Stimulated activated CD4-positive, alpha-beta T cell treated with anti-CD3 and anti-CD28 coated beads, Interleukin-1b, Interleukin-23, amount 100 ng/mL, for 1 hour (primary cell): ENCODE measurements at places on chromosomes 2 and 18.

- DNase-seq, result no peak
Observed at GRCh38 chr2:38147333-38148121, 71.6 kb upstream of the CYP1B1 start.

GRCh38 chr18:79519751-79520477, 124.2 kb downstream of the NFATC1 start:
- DNase-seq, result no peak

- no peak for DNase-seq
Observed at GRCh38 chr2:204416236-204416635, 129.0 kb upstream of the PARD3B start.

DNA sequence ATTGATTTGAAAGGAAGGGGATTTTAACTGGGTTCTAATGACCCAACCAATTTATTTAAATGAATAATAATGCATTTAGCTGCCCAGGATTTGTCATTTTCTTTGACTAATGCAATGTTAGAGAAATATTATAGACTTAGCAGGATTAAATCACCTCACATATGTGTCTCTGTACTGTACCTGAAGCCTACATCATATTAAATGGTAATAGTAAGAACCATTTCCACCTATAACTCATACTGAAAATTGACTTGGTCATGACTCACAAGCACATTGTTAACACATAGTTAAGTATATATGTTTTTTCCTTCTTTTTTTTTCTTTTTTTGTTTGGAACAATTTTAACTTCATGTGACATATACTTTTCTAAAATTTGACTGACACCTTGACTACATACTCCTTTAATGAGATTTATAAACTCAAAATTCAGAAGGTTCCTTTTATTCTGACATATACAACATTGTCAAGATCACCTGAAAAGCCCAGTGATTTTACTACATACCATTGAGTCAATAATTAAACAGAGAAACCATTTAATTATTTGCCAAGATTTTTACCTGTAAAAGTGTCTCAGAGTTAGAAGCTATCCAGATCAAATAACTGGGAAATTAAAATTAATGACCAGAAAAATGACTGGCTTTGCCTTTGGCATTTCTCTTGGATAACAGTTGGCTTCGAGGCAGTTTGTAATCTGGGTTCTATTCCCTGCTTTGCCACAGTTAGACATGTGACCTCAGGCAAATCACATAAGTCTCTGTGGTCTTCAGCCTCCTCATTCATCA, 58.8 kb upstream of the CDC42EP3 start:
- DNase-seq, result no peak

DNA sequence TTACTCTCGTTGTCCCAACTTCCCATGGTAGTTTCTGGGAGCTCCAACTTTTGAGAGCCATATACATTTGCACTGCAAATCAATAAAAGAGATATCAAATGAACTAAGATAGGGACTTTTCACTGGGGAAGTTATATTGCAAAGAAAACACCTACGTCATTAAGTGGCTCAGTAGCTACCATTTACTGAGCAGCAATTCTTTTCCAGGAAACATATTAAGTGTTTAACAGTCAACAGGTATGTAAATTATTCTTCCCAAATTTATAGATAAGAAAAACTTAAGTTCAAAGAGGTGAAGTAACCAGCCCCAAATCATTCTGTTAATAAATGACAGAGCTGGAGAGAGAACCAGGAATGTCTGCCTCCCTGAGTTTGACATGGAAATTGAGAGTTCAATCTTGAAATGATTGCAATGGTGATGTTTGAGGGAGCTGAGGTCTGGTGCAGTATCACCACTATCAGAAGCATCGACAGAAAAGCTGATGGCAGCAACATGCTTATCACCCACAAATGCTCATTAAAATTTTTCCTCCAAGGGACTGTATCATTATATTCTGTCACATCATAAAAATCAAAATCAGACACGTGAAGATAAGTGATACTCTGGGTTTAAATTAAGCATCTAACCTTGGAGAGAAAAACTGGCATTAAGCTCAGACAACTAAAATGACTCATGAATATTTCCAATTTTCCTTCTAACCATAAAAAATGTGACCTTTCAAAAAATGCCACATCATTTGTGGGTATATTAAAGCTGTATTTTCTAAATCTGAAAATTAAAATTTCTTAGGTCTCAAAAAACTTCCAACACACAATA, 43.4 kb downstream of the GAREM1 start:
- DNase-seq, result no peak

DNA sequence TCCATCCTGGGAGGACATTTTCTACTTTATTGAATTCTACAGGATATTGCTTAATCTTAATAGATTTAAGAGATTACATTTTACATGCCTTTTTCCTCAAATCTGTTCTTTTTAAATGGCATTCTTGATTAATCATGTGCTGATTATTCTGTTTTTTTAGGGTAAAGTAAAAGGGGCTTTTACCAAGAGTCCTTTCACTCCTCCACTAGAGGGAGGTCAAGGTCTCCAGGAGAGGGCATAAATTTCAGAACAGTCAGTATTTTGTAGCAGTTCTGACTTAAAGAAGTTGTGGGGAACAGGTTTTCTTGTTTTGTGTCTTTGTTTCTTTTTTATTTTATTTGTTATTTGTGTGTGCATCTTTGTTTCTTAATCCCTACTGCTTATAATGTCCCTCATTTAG, 25.4 kb downstream of the WDR75 start:
- DNase-seq, result no peak

GRCh38 chr2:129667577-129667976, 311.9 kb upstream of the RAB6C start:
- DNase-seq, result no peak

GRCh38 chr2:163324677-163325076, 411.1 kb downstream of the FIGN start:
- no peak for DNase-seq

DNA sequence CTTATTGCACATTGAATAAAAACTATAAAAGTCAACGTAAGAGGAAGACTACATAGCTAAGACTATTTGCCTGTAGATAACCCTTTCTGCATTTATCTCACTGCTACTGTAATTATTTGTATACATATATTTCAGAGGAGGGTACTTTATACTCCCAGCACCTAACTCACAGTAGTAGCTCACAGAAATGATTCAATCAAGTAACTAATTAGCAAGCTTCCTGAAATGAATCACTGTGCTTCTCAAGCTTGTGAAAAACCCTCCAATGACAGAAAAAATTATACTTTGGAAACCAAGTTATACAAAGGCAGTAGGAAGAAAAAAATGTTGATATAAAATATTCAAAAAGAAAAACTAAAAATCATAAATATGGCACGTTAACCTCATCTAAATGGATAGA, 124.9 kb downstream of the NBAS start:
- no peak for DNase-seq

DNA sequence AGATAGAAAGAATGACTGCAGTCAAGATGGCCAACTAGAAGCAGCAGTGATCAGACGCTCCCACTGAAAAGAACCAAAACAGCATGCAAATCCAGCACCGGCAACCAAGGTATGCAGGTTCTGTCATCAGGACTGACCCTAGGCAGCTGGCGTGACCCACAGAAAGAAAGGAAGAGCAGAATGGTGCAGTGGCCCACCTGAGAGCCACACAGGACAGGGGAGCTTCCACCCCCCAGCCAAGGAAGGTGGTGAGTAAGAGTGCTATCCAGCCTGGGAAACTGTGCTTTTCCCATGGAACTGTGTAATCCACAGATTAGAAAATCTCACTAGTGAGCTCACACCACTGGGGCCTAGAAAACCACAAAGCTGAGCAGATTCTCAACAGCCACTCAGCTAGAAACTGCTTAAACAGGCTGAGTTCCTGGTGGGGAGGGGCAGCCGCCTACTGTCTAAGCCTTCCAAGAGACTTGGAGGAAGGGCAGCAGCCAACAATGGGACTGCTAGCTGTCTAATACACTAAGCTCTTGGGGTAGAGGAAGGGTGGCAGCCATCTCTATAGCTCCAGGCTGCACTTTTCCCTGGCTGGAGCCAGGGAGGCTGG, 127.9 kb downstream of the EVA1A start:
- no peak for DNase-seq

DNA sequence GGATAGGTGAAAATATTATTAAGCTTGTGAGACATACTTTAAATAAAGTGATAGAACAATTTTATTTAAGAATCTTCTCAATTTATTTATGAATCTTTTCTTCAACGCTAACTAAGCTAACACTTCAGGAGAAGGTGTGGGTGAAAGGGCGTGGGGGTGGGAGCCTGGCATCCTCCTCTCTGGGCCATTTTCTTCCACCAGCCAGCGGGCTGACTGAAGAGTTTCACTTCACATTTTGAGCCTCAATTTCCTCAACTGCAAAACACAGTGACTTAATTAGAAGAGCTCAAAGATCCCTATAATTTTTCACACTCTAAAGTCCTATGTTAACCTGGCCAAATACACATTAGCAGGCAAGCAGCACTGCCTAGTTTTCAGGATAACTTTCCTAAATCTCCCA, 94.8 kb downstream of the FTCDNL1 start:
- DNase-seq, result no peak

GRCh38 chr18:8812631-8813030, 107.3 kb downstream of the MTCL1 start:
- no peak for DNase-seq

DNA sequence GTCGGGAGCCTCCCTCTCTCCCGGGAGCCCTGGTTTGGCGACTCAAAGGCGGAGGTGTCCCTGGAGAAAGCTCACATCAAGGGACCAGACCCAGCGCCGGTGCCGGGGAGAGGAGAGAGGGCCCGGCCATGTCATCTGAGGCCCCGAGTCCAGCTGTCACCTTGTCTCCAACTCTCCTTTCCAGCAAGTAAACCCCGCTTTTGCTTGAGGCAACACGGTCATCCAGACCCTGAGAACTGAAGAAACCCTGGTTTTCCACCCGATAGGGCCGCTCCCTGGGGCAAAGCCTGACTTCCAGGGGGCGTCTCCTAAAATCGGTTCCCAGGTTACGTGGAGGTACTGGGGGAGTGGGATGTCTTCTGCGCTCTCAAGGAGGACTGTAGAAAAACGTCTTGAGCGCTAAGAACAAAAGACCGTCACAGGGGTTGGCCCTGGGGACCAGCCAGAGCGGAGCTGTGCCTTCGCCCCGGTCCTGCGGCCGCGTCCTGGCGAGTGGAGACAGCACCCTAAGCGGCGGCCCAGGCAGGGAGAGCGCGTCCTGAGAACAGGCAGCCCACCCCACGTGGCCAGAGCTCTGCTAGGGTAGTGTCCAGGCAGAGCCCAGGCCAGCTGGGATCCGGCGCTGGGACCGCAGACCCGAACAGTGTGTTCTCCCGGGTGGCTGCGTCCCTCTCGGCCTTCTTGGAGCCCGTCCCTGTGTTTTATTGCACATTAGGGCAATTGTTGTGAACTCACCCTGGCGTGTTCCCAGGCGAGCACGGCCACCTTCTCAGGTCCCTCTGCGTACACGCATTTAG, 55.7 kb downstream of the TMEM18 start:
- DNase-seq, result no peak

GRCh38 chr2:239286901-239287300, 113.9 kb downstream of the HDAC4 start:
- DNase-seq, result no peak

DNA sequence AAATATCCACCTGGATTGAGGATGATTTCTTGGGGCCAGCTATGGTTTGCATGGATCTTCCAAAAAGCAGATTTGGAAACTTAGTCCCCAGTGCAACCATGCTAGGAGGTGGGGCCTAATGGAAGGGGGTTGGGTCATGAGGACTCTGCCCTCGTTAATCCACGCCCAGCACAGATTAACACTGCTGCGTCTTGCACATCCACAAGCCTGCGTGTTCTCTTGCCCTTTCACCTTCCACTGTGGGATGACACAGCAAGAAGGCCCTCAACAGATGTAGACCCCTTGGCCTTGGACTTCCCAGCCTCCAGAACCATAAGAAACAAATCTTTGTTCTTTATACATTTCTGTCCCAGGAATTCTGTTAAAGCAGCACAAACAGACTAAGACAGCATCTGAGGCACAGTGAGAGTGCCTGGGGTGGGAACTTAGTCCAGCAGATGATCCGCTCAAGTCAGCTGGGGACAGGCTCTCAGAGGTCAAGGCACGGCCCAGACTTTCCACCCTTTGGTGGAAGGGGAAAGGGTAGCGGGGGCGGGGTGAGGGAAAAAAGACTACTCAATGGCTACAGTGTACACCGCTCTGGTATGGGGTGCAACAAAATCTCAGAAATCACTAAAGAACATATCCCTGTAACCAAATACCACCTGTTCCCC, 2.4 kb downstream of the RAB17 start:
- no peak for DNase-seq

DNA sequence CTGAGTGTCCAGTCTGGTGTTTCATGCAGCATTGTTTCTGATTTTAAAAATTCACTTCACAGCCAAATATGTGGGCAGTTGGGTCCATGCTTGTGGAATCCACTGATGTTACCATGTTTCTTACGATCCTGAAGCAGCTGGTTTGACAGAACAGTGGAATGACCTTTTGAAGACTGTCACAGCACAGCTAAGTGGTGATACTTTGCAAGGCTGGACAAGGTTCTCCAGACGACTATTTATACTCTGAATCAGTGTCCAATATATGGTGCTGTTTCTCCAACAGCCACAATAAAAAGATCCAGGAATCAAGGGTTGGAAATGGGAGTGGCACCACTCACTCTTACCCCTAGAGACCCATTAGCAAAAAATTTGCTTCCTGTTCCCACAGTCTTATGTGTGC, 577.4 kb upstream of the RAB6C start:
- no peak for DNase-seq

- no peak for DNase-seq
Observed at GRCh38 chr18:44564922-44565321, 115.8 kb upstream of the SETBP1 start.

- no peak for DNase-seq
Observed at GRCh38 chr18:46950064-46950656, 32.8 kb downstream of the KATNAL2 start.

DNA sequence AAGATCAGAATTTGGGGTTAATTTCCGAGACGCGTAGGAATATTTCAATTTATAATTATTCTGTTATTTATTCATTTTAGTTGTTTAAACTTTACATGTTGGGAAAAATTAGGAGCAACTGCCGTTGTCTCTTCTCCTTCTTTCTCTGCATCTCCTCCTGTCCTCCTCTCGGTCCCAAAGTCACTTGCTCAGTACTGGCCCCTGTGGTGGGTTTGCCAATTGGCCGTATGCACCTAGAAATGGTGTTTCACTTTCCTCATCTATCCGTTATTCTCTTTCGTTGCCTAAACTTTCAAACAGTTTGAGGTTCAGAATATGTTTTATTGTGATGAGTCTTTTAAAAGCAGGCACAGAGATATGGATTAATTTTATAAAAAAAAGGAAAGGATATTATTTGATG, 517.9 kb downstream of the PLCL1 start:
- no peak for DNase-seq

DNA sequence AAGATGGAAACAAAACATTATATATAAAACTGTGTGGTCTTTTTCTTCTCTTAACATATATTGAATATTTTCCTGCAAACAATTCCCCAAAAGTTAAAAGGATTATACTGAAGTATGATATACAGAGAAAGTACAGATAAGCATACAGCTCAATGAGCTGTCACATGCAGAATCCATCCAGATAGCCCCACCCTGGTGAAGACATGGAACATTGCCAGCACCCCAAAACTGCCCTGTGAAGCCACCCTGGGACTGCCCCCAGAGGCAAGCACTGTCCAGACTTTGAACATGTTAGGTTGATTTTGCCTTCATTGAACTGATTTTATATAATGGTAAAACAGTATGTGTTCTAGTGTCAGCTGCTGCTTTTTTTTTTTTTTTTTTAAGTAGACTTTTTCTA, 112.3 kb upstream of the IL1R2 start:
- no peak for DNase-seq
